ENCODE measurements at places on chromosomes 5 and 9.
A peak's percentile ranks its signal among the peaks of the same experiment; 100 is the strongest.

DNA sequence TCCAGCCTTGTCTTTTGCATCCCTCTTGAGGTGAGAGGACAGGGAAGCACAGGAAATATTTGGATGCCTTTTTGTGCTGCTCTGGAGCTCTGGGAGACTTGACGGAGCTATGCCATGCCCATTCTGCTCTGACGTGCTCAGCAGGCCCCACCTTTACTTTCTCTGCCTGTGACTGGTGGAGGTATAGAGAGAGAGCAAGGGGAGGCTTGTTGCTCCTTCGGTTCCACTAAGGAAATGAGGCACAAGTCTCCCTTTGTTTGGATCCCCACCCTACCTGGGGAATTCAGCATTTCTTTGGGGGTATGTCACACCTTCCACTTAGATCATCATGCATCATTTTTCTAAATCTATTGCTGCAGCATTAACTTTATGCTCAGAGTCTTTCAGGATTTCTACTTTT lies 121.8 kb upstream of the CNTLN start:
- DNase-seq, result no peak

- DNase-seq, result no peak
Observed at GRCh38 chr5:96427824-96428223, 5.2 kb downstream of the PCSK1 start.

- DNase-seq, result peak; percentile 66
Observed at GRCh38 chr9:113541019-113541900, 77.7 kb downstream of the RGS3 start.

GRCh38 chr5:158115468-158115867 lies 256.5 kb upstream of the CLINT1 start:
- no peak for DNase-seq

GRCh38 chr5:160543395-160543794 lies 121.7 kb downstream of the PTTG1 start:
- no peak for DNase-seq

DNA sequence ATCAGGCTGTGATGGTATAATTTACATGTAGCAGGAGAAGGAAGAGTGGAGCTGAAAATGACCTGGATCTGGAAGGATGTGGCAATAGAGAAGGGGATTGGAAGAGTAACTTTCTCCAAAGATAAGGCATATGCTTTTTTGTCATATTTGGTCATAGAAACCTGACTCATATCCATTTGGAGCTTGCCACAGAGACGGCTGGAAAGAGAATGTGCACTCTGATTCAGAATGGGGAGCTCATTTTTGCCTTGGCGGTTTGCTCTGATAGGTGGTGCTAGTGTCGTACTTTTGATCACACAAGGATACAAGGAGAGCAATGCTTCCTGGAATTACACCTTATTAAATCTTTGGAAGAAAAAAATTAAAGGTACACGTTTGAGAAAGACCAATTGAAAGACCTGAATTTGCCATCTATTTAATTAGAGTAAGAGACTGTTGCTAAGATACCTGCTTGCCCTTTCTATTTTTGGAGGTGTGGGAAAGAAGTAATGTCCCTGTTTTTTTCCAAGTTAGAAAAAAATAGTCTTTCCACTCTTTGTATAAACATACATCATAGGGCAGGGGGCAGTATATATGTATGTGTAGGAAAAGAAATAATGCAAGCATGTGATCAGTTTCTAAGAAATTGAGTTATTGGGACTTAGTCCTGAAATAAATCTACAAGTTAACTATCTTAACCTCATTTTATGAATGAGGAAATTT lies 5.4 kb downstream of the LSM11 start:
- no peak for DNase-seq

- DNase-seq, result no peak
Observed at GRCh38 chr5:121304838-121305237, 546.8 kb upstream of the FTMT start.

DNA sequence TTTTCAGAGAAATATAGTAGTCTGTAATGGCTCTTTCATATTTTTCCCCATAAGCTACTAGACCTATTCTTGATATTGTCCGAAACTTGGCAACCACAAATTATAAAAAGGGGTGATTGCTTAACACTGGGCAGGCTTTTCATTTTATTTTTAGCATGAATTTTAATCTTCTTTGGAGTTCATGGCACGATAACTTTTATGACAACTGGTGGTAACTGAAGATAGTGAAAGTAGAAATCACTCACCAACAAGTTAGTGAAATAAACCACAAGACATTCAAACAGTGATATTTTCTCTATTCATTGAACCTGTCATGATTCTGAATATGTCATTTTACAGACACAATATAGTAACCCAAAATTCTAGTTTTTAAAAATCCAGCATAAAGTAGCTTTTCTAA lies 213.9 kb downstream of the PRDM9 start:
- no peak for DNase-seq

DNA sequence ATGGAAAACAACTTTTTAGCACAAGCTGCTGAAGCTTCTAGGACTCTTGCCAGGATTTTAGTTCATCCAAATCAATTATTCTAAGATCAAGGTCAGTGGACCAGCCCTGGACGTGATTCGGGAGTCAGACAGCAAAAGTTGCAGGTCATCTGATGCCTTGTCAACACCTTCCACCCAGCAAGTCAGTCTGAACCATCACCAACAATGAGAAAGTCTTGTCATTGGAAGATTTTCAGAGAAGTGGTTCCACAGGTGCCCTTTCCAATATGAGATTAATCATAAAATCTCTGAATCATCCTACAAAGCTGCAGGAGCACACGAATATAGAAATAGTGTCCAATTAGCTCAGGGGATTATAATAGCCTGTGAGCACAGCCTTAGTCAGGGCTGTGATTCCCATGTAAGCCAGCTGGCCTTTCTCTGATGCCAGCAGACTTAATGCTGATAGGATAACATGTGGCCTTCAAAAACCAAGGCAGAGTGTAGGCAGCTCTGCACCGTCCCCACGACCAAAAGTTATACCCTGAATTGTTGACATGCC lies 445.0 kb upstream of the TRPC7 start:
- peak; percentile 16 for DNase-seq

DNA sequence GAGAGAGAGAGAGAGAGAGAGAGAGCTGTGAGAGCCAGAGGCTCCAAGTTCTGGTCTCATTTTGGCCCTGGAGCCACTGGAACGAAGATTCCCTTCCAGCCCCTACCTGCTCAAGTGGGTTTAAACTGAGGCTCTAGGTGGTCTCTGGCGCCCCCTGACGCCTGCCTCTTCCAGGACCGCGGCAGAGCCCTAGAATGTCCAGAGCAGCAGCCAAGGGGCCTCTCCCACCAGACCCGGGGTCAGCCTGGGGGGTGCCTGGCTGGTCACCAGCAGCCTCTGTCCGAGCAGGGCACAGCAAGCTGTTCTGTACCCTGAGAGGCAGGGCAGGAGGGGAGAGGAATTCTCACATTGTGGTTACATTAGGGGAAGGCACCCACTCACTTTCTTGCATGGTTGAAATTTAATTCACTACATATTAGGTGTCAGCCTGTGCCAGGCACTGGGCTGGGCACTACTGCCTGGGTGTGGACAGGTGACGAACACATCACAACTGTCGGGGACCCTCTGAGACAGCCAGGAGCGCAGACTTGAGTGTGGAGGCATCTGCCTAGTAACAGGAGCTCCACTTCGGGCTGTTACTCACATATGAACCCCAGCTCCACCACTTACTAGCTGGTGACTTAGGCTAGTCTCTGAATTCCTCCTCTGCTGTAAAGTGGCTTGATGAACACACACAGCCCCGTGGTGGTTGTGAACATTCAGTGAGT lies 44.5 kb downstream of the AMBP start:
- peak; percentile 76 for DNase-seq

GRCh38 chr9:4334410-4334813 lies 34.5 kb upstream of the GLIS3 start:
- DNase-seq, result no peak

GRCh38 chr5:2832394-2832793 lies 80.9 kb upstream of the IRX2 start:
- no peak for DNase-seq

DNA sequence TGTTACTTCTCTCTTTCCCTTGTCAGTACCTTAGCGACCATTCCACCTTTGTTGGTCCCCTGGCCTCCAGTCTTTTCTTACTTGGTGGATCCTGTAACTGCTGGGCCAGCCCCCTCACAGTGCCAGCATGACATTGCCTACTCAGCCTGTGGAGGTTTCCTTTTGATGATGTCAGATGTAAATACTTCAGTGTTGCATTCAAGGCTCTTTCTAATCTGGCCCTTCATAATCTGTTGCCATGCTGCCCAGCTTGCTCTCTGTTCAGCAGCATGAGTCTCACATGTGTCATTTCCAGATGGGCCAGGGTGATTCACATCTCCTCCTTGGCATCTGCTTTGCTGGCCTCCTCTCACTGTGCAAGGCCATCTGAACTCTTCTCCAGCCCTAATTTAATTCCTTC lies 57.1 kb downstream of the MAST4 start:
- peak; percentile 9 for DNase-seq

- DNase-seq, result no peak
Observed at GRCh38 chr9:81656004-81656403, 33.3 kb downstream of the TLE1 start.

GRCh38 chr9:128733256-128733655 lies 9.3 kb upstream of the ZDHHC12 start:
- DNase-seq, result peak; percentile 98

DNA sequence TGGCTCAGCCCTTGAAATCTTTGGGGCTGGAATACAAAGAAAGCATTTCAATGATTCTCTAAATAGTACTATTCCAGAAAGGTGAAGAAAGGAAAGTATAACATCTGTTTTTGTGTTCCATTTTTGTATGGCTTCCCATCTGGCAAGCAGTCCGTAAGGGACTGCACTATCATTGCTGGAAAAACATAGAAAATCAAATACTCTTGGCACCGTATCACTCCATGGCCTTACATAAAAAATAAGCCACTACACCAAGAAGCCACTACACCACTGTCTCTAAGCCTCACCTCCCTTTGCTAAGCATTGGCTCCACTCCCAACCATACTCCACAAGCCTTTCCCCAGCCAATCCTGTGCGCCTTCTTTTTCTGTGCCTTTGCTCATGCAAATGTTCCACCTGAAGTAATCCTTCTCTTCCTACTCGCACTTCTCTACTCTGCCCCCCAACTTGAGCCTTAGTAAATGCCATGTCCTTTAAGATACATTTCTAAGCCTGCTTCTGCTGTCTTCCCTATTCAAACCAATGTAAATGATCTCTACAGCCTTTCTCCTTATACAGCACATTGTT lies 454.6 kb upstream of the TUSC1 start:
- no peak for DNase-seq

DNA sequence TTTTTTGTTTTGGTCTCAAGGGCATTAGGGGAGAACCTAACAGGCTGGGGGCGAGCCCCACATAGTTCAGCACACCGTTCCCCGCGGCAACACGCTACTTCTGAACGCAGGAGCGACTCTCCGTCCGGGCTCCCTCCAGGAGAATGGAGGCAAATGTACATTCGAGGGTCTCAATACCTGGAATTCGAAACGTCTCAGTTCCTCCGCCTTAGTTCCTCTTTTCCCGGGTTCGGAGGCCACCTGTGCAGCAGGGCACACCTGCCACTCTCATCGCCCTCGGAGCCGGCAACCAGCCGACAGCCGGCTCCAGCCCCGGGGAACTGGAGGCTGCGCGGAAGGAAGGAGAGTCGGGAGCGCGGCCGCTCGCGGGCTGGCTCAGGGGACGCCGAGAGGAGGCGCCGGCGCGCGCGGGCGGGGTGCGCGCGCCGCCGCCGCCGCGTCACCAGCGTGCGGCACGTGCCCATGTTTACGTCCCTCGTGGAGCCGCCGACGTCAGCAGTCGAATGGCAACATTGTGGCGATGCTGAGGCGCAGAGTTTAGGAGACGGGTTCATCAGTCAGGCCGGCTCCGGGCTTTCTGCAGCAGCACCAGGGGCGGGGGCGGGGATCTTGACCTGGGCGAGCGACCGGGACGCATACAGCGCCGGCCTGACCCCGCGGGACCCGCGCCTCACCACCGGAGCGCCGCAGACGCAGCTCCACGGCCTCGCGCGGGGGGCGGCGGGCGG lies at the start of gene JMY:
Gene JMY, plus strand, starts transcription at position 498 of the 728 bp plus-strand sequence. CDS start 520 bp downstream, outside the sequence.
- peak; percentile 90 for DNase-seq

- DNase-seq, result no peak
Observed at GRCh38 chr5:139113892-139114291, 84.3 kb downstream of the SIL1 start.

GRCh38 chr9:127345566-127345965 lies 51.4 kb upstream of the SLC2A8 start:
- no peak for DNase-seq

DNA sequence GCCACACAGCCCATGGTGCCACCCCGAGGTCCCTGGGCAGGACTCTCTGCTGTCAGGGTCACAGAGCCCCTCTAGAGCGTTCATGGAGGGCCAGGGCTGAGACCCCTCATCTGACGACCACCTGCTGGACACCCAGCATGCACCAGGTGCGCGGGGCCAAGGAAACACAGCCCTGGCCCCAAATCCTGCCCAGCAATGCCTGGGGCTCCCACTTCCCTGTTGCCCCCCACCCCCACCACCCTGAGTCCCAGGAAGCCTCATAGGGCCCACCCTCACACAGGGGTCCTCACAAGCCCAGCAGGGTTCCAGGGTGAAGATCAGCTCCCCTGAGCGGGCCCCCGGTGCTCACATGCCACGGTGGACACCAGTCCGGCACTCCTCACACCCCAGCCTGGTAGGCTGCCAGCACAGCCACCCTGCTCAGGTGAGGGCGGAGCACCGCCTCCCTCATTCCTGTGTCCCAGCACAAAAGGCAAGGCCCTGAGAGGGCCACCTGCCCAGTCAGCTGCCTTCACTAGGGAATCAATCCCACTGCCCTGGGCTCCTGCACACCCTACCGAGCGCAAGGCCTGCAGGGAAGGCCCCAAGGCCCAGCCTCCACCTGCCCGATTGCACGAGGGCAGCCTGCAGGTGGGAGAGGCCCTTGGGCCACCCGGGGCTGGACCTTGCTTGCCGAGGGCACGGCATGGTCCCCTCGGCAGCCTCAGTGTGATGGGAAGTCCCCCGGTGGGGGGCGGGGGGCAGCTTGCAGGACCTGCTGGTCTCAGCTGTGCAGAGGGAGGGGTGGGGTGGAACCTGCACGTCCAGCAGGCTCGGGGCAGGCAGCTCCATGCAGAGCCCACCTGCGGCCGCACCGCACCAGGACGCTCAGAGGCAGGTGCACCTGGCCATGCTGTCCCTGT lies 56.4 kb upstream of the UBAC1 start:
- DNase-seq, result no peak

DNA sequence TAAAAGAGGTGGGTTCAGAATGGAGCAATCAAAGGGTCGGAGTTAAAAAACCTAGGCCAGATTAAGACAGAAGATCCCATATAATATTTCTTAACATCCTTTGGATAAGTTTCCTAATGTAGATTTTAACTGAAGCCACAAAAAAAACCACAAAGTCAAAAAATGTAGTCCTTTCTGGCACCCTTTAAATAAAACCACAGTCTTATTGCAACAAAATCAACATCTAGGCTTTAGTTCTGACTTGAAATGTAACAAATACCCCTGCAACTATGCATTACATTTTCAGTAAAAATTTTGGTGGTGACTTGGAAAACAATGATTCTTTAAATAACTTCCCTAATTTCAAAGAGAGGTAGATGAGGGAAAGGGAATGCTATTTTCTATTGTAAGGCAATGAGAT lies 109.2 kb downstream of the PSAT1 start:
- no peak for DNase-seq

DNA sequence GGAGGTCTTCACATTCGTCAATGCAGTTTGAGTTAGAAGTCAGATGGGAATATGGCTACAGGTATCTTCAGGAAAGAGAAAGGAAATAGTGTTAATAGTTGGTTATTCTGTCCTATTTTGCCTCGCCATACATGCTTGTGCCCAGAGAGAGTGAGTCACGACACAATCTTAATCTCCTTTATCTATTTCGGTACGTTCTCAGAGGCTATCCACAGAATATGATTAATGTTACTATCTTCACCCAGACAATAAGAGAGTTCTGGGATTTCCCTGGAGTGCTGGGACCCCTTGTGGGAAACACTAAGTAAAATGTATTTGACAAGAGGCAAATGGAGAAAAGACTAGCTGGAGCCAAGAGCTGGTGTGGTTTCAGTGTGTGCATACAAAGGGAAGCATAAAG lies 25.5 kb downstream of the MINAR2 start:
- DNase-seq, result no peak

Measured in WERI-Rb-1 (cell line).